ENCODE measurements at places on chromosomes 4 and X.

GRCh38 chrX:10107483-10107882 lies 49.3 kb upstream of the CLCN4 start:
- DNase-seq, result no peak

- no peak for DNase-seq
Measured at GRCh38 chrX:46236411-46236810, 308.8 kb downstream of the ZNF674 start.

- DNase-seq, result no peak
Measured at GRCh38 chr4:73252001-73252400, 6.6 kb downstream of the ANKRD17 start.

- no peak for DNase-seq
Measured at GRCh38 chr4:109738104-109738872, 8.4 kb upstream of the PLA2G12A start.

DNA sequence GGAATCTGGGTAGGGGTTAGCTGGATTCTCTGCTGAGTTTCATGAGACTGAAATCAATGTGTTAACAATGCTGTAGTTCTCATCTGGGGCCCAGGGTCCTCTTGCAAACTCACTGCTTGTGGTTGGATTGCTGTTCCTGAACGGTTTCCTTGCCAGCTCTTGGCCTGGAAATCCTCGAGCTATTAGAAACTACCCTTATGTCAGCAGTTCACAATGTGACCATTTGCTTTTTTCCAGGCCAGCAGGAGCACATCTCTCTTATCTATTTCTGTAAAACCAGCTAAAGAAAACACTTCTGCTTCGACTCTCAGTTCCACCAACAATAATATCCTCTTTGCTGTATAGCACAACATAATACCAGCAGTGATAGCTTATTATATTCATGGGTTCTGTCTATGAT lies 140.1 kb upstream of the TRAM1L1 start:
- no peak for DNase-seq

GRCh38 chr4:168516841-168517240 lies 20.0 kb downstream of the PALLD start:
- no peak for DNase-seq

DNA sequence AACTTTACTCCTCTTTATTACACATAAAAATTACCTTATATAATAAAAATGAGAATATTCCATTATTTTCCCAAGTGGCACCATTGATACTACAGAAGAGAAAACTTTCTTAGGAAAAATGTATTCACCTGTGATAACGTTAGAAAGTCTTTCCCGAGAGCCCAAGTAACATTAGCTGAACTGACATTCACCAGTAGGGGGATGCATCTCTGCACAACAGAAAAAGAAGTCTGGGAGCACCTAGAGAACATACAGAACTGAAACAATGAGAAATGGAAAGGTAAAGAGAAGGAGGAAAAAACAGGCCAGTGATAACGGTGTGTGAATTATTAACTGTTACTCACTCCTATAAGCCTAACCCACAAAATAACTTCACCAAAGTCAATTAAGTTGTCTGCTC lies 423.3 kb downstream of the CENPC start:
- no peak for DNase-seq

DNA sequence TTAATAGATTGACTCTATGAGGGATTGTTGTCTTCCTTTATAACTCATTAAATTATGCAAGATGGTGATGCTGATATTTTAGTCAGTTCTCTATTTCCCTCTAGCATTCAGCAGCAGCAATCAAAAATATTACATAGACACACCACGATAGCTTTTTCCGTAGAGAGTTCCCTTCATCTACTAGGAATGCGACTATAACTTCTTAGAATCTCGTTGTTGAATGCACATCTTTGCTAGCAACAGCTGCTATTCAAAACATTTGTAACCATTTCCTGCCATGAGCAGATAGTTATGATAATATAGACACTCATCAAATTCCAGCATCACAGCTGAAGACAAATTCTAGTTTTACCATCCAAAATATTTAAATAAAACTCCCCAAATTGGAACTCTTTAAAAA lies 147.4 kb upstream of the FGF13 start:
- DNase-seq, result no peak

GRCh38 chr4:36285784-36286480 lies 4.5 kb downstream of the DTHD1 start:
- peak; percentile 72 for DNase-seq

GRCh38 chrX:39679497-39680157 lies 418.1 kb downstream of the BCOR start:
- no peak for DNase-seq

GRCh38 chrX:150182161-150182560 lies 181.0 kb upstream of the MAMLD1 start:
- DNase-seq, result no peak

GRCh38 chrX:30005813-30006212 lies 209.6 kb upstream of the MAGEB2 start:
- DNase-seq, result no peak

Measured in activated T-helper 2 cell treated with anti-CD3 and anti-CD28 coated beads, Interferon-gamma antibody, Interleukin-2, Interleukin-4, amounts not matched to agents 10 μg/mL and 5 μg/mL and 100 μg/mL, durations not matched to agents 14 hours and 24 hours and 36 hours (primary cell).